ENCODE measurements at places on chromosomes 13 and 19.

DNA sequence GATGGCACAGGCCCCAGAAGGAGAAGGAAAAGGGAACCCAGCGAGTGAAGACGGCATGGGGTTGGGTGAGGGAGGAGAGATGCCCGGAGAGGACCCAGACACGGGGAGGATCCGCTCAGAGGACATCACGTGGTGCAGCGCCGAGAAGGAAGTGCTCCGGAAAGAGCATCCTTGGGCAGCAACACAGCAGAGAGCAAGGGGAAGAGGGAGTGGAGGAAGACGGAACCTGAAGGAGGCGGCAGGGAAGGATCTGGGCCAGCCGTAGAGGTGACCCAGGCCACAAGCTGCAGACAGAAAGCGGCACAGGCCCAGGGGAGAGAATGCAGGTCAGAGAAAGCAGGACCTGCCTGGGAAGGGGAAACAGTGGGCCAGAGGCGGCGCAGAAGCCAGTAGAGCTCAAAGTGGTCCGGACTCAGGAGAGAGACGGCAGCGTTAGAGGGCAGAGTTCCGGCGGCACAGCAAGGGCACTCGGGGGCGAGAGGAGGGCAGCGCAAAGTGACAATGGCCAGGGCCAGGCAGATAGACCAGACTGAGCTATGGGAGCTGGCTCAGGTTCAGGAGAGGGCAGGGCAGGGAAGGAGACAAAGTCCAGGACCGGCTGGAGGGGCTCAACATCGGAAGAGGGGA is 1.1 kb downstream of the PPP1R12C start:
- no peaks in the 10 kb centered on the region for H3K27me3 ChIP-seq
- H3K36me3 ChIP-seq = no peaks in the 10 kb centered on the region
- DNase-seq = peak; percentile 89
- peak overlapping the region; percentile 93 for H3K4me3 ChIP-seq
- H3K4me1 ChIP-seq = peaks cover 26% of the 10 kb centered on the region

DNA sequence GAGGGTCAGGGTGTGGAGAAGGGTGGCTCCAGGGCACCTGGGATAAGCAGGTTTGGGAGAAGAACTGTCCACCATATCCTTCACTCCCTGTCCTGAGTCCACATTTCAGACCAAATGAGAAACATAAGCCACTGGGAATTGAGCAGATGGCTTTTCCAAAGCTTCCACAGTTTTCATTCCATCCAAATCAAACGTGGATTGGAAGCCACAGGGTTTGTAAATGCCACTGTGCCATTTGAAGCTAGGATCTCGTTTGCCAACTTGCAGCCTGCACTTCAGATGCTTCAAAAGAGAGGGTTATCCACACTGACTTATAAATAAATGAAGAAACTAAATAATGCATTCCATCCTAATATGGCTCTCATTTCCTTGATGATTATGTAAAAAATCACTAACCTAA is 81.5 kb downstream of the UQCRFS1 start:
- H3K27ac ChIP-seq = no peak overlapping the region
- H3K27me3 ChIP-seq = peaks cover 1% of the 10 kb centered on the region
- H3K4me1 ChIP-seq = no peaks in the 10 kb centered on the region
- H3K36me3 ChIP-seq = no peaks in the 10 kb centered on the region
- no peak overlapping the region for H3K4me3 ChIP-seq

GRCh38 chr19:45960595-45961235 is 12.9 kb downstream of the NOVA2 start:
- H3K4me3 ChIP-seq = no peak overlapping the region
- no peak overlapping the region for H3K27ac ChIP-seq
- peaks cover 20% of the 10 kb centered on the region for H3K27me3 ChIP-seq
- H3K36me3 ChIP-seq = no peaks in the 10 kb centered on the region
- H3K4me1 ChIP-seq = no peaks in the 10 kb centered on the region

DNA sequence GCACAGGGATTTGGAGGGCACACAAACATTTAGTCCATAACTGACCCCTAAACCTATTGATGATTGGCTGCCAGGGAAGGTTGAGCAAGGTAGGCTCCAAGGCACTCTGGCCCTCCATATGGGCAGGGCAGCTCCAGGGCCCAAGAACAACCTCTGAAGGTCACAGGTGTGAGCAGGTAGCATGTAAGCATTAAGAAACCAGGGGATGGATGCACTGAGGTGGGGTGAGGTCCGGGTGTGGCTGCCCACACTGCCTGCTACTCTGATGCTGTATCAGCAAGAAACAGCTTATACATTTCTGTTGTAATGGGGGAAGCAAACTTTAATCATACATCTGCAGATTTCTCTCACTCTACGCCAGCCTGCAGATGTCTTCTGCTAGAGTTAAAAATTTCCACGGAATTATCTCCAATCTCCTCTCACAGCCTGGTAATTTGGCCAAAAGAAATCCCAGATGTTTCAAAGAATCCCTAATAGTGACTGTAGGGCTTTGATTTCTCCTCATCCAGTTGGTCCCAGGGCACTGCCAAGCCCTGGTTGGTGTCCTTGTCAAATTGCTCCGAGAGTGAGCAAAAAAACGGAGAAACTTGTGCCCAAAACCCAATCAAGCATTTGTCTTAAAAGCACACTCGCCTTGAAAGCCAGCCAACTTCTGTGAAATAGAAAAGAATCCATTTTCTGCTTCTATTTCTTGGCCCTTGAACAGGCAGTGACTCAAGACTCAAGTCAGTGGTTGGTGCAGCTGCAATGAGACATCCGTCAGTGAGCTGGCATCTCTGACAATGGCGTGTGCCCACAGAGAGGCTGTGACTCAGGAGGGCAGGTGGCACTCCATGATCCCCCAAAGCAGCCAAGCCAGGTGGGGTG is 72.5 kb upstream of the MRI1 start:
- H3K4me1 ChIP-seq = peaks cover 9% of the 10 kb centered on the region
- DNase-seq = peak; percentile 89
- no peak overlapping the region for H3K4me3 ChIP-seq
- no peaks in the 10 kb centered on the region for H3K36me3 ChIP-seq
- no peaks in the 10 kb centered on the region for H3K27me3 ChIP-seq

GRCh38 chr19:18145391-18145999 is 7.5 kb upstream of the PIK3R2 start:
- no peak overlapping the region for H3K27ac ChIP-seq
- H3K4me3 ChIP-seq = no peak overlapping the region
- no peak for DNase-seq
- H3K36me3 ChIP-seq = peaks cover 11% of the 10 kb centered on the region

Measured in GM23248 (cell line).